GM12865 (cell line): ENCODE measurements at places on chromosomes 5 and 9.

DNA sequence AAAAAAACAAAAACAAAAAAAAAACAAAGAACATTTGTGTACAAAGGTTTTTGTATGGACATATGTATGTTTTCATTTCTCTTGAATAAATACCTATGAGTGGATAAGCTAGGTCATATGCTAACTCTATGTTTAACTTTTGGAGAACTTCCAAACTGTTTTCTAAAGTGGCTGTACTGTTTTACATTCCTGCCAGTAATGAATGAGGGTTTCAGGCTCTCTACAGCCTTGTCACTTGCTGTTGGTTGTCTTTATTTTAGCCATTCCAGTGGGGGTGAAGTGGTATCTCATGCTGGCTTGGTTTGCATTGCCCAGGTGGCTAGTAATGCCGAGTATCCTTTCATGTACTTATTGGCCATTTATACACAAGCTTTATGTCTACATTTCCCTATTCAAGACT lies 9.1 kb upstream of the TRIO start:
- no peak for DNase-seq

GRCh38 chr5:81779916-81780266 lies 29.0 kb upstream of the SSBP2 start:
- DNase-seq, result no peak

DNA sequence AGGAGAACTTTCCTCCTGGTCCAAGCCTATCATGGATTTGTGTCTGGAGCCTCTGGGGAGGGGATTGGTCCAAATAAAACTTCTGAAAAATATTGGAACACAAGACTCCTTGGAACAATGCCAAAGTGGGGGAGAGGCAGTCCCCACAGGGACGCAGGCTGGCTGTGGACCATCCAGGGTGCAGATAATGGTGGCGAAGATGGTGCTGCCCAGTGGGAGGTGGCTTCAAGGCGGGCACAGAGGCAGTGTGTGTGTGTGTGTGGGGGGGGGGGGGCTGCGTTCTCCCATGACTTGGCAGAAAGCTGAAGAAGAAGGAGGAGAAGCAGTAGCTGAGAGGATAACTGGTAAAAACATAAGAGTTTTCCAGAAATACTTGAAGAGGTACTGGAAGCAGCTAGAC lies 186.4 kb downstream of the MELK start:
- DNase-seq, result no peak

DNA sequence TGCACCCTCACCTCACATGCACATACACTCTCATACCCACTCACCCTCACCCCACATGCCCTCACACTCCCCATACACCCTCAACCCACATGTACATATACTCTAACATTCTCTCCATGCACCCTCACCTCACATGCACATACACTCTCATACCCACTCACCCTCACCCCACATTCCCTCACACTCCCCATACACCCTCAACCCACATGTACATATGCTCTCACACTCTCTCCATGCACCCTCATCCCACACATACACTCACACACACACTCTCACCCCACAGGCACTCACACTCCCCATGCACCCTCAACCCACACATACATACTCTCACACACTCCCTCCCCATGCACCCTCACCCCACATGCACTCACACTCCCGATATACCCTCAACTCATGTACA lies 550.2 kb upstream of the DAP start:
- no peak for DNase-seq

- DNase-seq, result no peak
Measured at GRCh38 chr9:4811824-4812223, 19.1 kb downstream of the RCL1 start.

DNA sequence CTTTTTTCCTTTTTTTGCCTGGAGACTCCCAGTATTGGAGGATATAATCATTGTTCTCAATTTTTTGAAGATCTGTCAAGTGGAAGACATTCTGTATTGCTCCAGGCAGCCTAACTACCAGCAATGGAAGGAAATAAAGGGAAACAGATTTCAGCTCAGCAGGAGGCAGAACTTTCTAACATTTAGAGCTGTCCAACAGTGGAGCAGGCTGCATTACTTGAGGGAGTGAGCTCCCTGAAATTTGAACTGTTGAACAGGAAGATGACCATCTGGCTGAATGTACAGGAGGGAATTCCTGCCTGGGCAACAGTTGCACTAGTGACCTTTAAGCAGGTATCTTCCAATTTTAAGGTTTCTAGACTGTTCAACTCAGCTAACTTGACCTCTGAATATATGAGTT lies 1.1 kb upstream of the GAPVD1 start:
- no peak for DNase-seq

- DNase-seq, result no peak
Measured at GRCh38 chr5:66013397-66013796, 87.0 kb downstream of the ERBIN start.
